SJSA1 (cell line): ENCODE measurements at places on chromosomes 16 and 17. TPM values are rescaled to one million over a fixed set of nuclear protein-coding genes. Genes with fewer than 3 reads are reported as not detected.

DNA sequence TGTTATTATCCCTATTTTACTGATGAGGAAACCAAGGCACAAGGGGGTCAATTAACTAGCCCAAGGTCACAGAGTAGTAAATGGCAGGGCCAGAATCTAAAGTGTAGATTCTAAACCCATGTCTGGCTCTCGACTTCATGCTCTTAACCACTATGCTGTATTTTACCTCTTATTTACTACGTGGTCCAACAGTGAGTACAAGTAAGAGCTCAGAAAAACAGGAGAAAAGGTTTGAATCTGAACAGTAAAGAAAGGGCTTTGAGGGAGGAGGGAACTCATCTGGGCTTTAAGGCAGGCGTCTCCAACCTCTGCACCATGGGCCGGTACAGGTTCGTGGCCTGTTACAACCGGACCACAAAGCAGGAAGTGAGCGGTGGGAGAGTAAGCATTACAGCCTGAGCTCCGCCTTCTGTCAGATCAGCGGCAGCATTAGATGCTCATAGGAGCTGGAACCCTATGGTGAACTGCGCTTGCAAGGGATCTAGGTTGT lies 62.9 kb downstream of the SMURF2 start:
- DNase-seq, result no peak

MRC2 gene
- 202 and 254 TPM in 2 replicates for total RNA-seq

DNA sequence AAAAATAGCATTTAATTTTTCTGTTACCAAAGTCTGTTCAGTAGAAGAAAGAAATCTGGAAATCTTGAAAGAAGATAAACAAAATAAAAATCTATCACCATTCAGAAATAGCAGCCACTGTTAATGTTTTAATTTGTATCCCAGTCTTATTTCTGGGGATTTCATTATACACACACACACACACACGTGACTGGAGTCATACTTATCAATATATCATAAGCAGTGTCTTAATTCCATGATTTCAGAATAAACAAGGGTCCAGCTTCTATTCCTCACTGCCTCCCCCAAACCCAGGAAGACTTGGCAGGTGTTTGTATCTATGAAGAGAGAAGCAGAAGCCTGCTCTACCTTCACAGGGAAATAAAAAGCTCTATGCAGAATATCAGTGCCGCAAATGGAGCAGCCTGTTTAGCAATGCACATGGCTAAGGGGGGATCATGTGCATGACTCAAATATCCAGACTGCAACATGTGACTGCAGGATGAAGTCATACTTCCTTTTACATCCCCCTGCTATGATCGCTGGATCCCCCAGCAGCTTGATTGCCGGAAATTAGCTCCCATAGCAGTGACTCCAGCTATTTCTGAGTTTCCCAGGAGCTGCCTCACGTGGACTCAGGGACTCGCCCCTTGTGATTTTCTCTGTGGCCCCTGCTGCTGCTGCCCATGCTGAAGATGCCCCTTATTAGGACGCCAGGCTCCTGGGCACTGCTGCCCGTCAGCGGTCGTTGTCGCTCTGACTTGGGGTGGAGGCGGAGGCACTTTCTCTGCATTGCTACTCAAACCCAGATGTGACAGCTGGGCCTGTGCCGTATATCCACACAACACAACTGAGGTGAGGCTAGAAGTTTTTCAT lies 341.0 kb downstream of the CPPED1 start:
- DNase-seq, result no peak

DNA sequence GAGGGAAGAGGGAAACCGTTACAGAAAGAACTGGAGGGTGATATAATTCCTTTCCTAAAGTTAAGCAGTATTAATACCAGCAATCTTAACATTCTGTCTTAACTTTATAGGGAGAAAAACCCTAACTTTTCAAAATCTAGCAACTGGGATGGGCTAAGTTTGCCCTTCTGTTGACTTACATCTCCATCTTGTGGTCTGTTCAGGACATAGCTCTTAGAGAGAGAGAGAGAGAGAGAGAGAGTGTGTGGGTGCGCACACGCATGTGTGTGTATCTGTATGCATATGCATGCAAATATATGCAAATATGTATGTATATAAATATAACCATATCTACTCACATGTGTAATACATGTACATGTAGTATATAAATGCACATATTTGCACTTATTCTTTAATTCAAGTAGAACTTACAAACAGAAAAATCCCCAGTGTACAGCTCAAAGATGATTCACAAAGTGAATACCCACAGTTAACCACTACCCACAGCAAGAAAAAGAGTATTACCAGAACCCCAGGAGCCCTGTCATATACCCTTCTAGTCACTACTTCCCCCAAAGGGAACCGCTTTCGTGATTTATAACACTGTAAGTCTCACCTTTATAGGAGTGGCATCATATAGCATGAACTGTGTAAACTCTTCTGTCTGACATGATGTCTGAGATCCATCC lies 46.5 kb downstream of the STX8 start:
- DNase-seq, result peak; percentile 43

DNA sequence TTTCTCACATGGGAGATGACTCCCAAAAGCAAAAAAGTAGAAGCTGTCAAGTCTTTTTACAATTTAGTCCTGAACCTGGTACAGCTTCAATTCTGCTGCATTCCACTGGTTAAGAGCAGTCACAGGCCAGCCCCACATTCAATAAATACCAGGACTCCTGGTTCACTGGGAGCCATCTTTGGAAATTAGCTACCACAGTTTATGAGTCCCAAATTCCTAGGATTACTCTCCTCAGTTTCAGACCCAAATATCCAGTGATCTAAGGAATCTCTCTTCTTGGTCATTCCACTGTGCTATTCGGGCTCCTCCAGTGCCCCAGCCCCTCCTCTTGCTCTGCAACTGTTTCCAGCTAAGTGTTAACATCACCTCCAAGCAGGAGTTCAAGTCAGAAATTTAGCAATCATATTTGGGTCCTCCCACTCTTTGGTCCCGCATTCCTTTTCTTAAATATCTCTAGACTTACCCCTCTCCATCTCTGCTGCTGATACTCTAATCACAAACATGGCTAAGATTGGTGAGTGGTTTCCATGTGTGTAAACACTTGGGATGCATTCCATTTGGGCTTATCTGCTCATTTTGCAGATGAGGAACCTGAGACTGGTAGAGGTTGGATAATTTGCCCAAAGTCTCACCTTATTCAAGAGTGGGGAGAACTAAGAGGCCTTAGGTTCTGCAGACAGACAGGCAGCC lies 9.6 kb upstream of the WIPF2 start:
- no peak for DNase-seq

DNA sequence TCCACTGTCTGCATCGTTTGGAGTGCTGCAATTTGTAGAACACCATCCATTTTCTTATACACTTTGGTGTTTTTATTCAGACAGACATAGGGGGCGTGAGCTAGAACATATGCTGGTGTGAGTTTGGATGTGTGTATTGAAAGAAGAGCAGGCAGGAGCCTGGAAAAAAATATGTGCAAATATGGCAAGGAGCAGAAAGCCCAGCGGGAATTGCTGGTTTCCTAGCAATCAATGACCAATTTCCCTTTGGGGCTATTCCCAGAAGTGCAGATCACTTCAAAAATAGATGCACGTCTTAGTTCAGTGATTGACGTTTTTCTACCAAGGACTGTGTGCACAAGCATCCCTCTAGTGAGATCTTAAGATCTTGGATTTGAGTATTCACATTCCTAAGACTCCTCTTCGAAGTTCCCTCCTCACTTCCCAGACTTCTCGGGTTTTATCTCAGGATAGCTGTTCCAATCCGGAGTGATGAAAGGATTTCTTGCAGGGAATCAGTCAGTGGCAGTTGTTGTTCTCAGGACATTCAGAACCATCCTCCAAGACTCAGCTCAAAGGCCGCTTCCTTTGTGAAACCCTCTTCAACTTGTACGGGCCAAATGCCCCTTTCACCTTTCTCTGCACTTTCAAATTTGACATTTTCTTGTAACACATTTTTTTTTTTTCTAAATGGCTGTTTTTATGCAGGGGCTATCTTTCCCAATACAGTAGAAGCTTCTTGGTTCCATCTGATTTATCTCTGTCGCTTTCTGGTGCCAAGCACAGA lies 268.7 kb upstream of the ASIC2 start:
- DNase-seq, result no peak

PROCA1 gene
- total RNA-seq, result 0.53 and 0.69 TPM in 2 replicates

- no peak for DNase-seq
Measured at GRCh38 chr17:58277107-58277801, 3.5 kb downstream of the MPO start.

ATF7IP2 gene
- 7.1 and 13.1 TPM in 2 replicates for total RNA-seq

GRCh38 chr16:50323335-50324011 lies 45.3 kb downstream of the BRD7 start:
- DNase-seq, result peak; percentile 66

DNA sequence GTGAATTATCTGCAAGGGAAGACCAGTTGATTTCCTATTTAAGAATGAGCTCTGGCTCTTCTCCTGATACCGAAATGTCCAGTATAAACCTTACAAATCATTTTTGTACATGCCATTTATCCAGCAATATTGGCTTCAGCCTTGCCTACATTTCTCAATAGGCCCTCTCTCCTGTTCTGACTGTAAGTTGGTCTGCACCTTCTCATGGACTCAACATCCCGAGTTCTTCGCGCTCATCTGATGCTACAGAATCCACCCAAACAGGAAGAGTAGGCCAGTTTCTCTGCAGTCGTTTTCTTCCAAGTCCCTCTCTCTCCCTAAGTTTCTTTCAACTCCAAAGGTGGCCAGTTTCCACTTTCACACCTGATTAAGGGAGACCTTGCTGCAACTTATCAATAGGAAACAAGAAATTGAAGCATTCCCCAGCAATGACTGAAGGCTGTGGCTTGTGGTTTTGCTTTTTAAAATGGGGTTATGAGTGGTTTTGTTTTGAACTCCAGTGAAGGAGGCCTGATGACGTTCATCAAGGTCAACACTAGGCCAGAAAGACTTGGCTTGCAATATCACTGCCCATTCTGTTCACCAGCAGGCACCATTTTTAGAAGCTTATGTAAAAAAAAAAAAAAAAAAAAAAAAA lies 383.0 kb downstream of the MAF start:
- no peak for DNase-seq

DNA sequence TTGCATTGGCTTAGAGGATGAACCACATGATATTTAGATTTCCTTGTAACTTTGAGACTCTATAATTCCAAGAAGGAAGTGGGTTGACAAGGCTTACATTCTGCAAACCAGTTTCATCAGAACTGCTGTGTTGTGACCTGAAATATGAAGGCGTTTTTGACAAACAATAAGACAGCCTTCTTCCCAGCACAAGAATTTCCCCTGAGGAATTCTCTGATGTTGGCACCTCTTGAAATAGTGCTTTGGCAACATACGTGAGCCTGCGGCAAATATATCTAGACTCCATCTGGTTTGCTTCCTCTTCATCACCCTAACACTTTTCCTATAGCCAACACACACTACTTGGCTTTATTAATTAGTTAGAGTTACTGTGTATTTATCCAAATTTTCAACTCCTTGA lies 585.5 kb upstream of the SOX9 start:
- no peak for DNase-seq

CCL4L2 gene
- total RNA-seq, result not detected in 2 replicates

GRCh38 chr16:25151996-25152395 lies 40.5 kb downstream of the LCMT1 start:
- peak; percentile 91 for DNase-seq

CYTH1 gene
- 14.6 and 18.9 TPM in 2 replicates for total RNA-seq

GRCh38 chr17:74159226-74159840 lies 44.1 kb upstream of the RPL38 start:
- no peak for DNase-seq

MPO gene
- not detected in 2 replicates for total RNA-seq
